Type B pancreatic cell (in vitro differentiated cells): ENCODE measurements at places on chromosomes 1 and 21. TPM values are rescaled to one million over a fixed set of nuclear protein-coding genes. Genes with fewer than 3 reads are reported as not detected.

- H3K4me1 ChIP-seq = peaks cover 28% of the 10 kb centered on the region
- peaks cover 3% of the 10 kb centered on the region for H3K27me3 ChIP-seq
Observed at GRCh38 chr1:53517821-53518352, 58.7 kb downstream of the DMRTB1 start.

- H3K27ac ChIP-seq = no peak overlapping the region
- no peak for DNase-seq
- no peaks in the 10 kb centered on the region for H3K36me3 ChIP-seq
- H3K4me1 ChIP-seq = no peaks in the 10 kb centered on the region
Observed at GRCh38 chr1:222242492-222242891, 305.4 kb downstream of the HHIPL2 start.

GRCh38 chr1:4033129-4033676 is 133.1 kb upstream of the C1orf174 start:
- peaks cover 3% of the 10 kb centered on the region for H3K4me1 ChIP-seq
- peak; percentile 50 for DNase-seq
- H3K27ac ChIP-seq = no peak overlapping the region
- H3K36me3 ChIP-seq = no peaks in the 10 kb centered on the region
- H3K27me3 ChIP-seq = peaks cover 37% of the 10 kb centered on the region

DNA sequence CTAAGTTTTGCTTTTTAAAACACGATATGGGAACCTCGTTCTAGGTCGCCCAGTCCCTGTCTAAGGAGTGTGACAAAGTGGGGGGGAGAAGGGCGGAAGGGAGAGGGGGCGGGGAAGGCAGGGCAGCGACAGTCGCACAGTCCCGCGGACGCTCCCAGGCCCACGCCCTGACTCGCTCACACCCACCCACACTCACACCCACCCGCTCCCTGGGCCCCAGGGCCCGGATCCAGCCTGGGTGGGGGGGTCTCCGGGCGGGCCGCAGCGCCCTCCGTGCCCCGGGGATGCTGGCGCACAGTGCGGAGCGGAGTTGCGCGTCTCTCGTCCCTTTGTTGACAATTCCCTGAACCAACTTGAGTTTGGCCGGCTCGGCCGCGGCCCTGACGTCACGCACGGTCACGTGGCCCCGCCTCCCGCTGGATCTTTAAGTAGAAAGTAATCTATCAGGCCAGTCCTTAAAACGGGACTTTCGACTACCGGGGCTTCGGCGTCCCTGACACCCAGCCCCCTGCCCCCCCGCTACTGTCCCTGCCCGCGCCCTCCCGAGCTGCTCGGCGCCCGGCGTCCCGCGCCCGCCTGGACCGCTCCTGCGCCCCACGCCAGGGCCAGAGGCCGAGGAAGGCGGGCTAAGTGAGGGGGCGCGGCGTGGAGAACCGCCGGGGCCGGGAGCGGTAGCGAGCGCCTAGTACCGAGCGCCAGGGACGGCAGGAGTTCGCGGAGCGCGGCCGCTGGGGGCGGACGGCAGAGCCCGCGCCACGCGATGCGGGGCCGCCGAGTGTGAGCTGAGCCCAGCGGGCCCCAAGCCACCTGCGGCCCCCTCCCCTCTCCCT is at the start of gene FOXD3:
FOXD3 (plus strand) TSS at position 454 of the 830 bp plus-strand sequence. CDS start 492 bp downstream, outside the sequence.
- DNase-seq = peak; percentile 78
- peak within 1 kb of the TSS; percentile 75 for H3K27ac ChIP-seq
- H3K4me3 ChIP-seq = peak within 1 kb of the TSS; percentile 90
- H3K27me3 ChIP-seq = peaks cover 86% of the 10 kb centered on the region

Gene TNFAIP8L2
- total RNA-seq = not detected in 2 replicates

GRCh38 chr1:993379-993995 is 6.4 kb downstream of the HES4 start:
- no peak overlapping the region for H3K27ac ChIP-seq
- H3K27me3 ChIP-seq = peaks cover 43% of the 10 kb centered on the region
- H3K4me3 ChIP-seq = no peak overlapping the region
- no peak for DNase-seq
- H3K4me1 ChIP-seq = peaks cover 4% of the 10 kb centered on the region
- no peaks in the 10 kb centered on the region for H3K36me3 ChIP-seq

DNA sequence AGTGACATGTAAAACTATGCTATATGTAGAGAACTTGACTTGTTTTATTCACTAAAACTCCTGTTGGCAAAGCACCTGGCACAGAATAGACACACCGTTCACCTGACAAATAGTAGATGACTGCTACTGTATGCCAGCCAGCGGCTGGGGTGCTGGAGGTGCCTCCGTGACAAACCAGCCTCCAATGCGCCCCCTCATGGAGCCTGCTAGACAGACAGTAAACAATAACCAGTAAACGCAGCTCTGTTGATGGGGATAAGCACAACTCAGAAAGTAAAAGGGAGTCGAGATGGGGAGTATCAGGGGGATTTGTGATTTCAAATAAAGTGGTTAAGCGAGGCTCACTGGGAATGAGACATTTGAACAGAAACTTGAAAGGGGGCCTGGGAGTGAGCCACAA is 107.2 kb downstream of the PRDM2 start:
- no peak overlapping the region for H3K4me3 ChIP-seq
- H3K27me3 ChIP-seq = no peaks in the 10 kb centered on the region
- peaks cover 3% of the 10 kb centered on the region for H3K4me1 ChIP-seq
- H3K27ac ChIP-seq = no peak overlapping the region
- no peaks in the 10 kb centered on the region for H3K36me3 ChIP-seq
- DNase-seq = no peak
